MG63 (cell line): ENCODE measurements at places on chromosomes 6 and 20. TPM values are rescaled to one million over a fixed set of nuclear protein-coding genes. Genes with fewer than 3 reads are reported as not detected.

Gene DEFB110
- total RNA-seq, result not detected in 2 replicates

DNA sequence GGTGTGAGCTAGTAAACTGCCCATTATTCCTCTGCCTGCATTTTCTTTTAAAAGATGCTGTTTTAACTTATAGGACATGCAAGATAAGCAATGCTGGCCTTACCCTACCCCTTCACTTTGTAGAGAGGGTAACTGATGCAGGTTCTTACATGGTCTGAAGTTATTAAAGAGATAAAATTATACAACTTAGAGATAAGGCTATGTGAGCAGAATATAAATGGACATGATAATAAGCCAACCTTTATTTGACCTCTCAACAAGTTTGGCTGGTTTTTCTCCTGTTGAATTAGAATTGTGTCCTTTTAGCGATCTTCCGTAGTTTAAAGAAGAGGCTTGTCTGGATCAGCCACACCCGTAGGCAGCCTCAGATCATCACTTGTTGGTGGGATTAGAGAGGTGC, 377.0 kb downstream of the BTBD3 start:
- DNase-seq, result no peak

Gene TREML2
- total RNA-seq, result not detected in 2 replicates

- no peak for DNase-seq
Measured at GRCh38 chr6:42010185-42010891, 40.0 kb upstream of the TAF8 start.

Gene SLCO4A1
- 10.7 and 23.0 TPM in 2 replicates for total RNA-seq

Gene OPN5
- not detected in 2 replicates for total RNA-seq

GRCh38 chr20:61633004-61633403, 380.9 kb downstream of the CDH4 start:
- DNase-seq, result no peak

- no peak for DNase-seq
Measured at GRCh38 chr6:27078734-27079357, 168.7 kb upstream of the PRSS16 start.

DNA sequence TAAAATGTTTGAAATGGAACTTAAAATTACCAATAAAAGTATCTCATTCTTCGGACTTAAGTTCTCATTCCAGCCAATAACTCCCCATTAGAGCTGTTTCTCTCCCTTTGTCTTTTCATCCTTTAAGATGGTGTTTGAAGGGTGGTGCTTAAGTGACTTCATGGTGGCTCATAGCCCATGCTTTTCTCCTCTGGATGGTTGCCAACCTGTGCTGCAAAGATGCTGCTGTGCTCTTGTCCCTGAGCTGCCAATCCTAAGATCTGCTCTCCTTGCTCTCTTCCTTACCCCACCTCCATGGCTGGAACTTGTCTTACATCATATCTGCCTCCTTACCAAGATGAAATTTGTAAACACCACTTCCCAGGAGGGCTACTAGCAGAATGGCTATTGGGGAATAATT, 31.6 kb upstream of the PNRC1 start:
- DNase-seq, result no peak

DNA sequence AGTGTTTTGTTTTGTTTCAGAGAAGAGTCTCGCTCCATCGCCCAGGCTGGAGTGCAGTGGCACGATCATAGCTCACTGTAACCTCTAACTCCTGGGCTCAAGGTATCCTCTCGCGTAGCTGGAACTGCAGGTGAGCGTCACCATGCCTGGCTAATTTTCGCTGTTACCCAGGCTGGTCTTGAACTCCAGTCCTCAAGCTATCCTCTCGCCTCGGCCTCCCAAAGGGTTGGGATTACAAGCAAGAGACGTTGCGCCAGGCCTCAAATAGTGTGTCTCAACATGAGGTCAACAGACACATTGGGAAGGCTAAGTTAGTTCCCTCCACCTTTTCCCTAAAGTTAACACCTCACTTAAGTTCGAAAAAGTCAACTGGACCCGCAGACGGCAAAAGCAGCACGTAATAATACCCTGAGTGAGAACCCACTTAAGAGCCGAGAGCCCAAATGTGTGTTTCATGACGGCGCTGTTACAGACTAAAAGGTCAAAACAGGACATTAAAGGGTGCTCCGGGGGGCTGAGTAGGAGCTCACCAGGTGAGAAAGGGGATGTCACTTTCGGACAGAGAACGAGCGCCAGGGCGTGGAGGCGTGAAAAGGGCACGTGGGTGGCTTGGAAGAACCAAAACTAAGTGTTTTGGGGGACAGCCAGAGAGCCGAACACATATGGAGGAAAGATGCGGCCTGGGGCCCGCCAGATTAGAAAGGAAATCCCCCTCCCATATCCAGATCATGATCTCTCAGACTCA, 499 bp downstream of the TTI1 start:
- no peak for DNase-seq

GRCh38 chr6:39053854-39054576, 5.4 kb downstream of the GLP1R start:
- DNase-seq, result no peak

- DNase-seq, result no peak
Measured at GRCh38 chr6:14286634-14287428, 169.3 kb downstream of the CD83 start.

Gene EYA2
- 27.0 and 37.0 TPM in 2 replicates for total RNA-seq

Gene PTCHD4
- not detected in 2 replicates for total RNA-seq

- DNase-seq, result no peak
Measured at GRCh38 chr20:16367948-16368560, 205.2 kb downstream of the KIF16B start.

Gene SPTLC3
- total RNA-seq, result 18.4 and 28.7 TPM in 2 replicates

DNA sequence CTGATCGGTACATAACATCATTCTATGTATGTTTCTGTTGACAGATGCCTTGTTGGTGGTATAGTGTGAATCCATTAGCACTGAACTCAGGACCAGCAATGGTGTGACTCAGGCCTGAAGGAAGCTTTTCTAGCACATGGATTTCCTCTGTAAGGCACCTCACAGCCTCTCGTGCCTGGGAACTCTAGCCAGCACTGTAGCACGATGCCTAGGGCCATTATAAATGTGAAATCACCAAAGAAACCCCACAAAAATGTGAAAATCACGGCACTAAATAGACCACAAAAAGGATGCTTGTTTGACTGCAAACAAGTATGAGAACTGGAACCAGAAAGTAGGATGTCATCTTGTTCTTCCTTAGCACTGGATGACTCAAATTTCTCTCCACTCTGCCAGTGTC, 63.7 kb upstream of the NKX2-2 start:
- DNase-seq, result no peak

DNA sequence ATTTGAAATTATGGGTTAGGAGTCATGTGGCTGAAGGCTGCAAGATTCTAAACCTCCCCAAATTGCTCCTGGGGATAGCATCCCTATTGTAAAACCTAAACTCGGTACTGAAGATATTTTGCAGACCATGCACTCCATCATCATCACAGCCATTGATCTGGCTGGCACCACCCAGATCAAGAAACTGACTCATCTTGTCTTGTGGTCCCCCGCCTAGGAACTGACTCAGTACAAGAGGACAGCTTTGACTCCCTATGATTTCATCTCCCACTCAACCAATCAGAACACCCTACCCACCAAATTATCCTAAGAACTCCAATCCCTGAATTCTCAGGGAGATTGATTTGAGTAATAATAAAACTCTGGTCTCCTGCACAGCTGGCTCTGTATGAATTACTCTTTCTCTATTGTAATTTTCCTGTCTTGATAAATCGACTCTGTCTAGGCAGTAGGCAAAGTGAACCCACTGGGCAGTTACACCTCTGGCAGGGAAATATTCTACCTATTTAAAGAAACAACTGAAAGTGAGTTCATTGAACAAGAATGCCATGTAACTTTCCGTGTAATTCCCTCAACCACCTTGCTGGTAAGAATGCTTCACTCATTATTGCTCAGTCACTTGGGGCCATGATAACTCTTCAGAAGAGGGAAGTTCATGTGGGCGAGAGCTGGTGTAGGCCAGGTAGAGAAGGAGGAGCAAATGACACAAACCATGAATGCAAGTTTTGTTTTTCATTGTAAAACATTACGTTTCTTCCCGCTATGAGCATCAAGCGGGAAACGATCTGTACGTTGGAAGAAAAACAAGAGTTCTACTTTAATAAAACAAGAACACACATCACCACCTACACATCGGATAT, 602.9 kb upstream of the ARID1B start:
- DNase-seq, result no peak

Gene NRSN1
- total RNA-seq, result not detected in 2 replicates

Gene MYCT1
- total RNA-seq, result not detected in 2 replicates

Gene SDCBP2
- 4.9 TPM in 1 of 2 replicates, not detected in the other for total RNA-seq

DNA sequence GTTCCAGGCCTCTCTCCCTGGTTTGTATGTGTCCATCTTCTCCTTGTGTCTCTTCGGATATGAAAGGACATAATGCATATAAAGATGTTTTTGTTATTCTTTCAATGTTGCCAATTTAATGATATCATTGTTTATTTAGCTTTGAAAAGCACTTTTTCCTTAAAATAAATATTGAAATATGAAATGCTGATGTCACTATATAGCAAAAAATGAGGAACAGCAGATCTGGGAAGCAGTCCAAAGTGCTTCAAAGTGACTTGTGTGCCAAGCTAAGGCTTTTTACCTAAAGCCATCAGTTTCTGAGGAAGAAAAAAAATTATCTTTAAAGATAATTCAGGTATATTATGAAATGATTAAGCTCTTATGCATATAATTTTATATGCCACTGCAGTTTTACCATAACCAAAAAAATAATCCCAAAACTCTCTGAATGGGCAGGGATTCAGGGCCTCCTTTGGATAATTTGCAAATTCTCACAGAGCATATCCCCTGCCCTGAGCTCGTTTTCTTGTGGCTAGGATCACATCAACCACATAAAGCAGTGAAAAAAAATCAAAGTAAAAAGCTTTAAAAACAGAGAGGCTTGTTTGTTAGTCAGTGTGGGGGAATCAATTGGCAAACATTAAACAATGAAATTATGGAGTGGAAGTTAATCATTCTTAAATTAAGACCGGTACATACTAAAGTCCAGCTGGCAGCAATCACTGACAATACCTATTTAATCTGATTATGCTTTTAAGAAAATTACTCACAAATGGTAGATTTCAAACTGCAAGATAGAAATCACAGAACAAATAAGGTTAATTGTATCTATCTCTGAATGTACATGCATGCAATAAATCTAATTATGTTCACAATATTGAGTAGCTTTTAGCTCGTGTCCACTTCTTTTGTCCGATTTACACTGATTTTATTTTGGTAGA, 1027.9 kb upstream of the ADGRB3 start:
- peak; percentile 28 for DNase-seq

DNA sequence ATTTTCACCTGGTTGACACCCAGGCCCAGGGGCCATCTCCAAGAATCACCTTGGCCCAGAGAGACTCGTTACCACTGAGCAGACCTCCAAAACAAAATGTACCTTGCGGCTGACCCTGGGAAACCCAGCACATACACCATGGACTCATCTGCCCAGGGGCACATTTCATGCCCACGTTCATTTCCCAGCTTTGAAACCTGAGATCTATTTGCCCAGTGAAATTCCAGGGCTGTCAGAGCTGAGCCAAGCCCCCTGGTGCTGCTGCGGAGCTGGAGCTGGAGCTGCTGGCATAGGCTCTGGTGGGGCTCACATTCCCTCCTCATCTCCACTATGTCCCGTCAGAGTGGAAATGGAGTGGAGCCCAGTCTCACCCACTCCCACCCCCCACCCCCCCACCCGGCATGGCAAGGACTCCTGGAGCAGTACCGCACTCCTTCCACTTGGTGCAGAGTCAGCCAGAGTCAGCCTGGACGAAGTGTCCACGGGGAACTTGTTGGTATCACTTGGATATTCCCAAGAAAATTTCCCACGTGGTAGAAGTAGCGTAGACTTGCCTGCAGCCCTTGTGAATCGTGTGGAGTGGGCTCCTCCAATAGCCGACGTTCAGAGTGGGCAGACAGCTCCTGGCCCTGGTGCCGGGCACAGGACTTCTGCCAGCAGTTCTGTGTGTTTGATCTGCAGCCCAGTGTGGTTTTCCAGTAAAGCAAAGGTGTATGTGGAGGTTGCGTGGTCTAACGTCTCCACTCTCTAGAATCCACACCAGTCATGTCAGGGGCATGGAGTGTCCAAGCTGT, 18.1 kb upstream of the OSER1 start:
- no peak for DNase-seq

DNA sequence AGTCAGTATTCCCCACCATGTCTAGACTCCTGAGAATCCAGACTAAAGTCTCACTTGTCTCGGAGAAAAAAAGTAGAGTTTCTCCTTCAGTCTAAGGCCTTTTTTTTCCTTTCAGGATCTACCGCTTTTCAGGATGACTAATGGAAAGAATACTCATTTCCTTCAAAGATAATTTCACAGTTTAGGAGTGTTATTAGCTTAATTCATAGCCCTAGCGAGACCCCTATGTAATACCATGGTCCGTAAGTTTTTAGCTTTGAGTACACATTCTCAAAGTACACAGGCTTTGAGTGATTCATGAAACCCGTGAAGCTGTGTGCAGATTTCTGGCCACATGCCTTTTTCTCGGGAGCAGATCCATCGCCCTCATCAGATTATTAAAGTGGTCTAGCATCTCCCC, 133.1 kb downstream of the SOX4 start:
- no peak for DNase-seq

DNA sequence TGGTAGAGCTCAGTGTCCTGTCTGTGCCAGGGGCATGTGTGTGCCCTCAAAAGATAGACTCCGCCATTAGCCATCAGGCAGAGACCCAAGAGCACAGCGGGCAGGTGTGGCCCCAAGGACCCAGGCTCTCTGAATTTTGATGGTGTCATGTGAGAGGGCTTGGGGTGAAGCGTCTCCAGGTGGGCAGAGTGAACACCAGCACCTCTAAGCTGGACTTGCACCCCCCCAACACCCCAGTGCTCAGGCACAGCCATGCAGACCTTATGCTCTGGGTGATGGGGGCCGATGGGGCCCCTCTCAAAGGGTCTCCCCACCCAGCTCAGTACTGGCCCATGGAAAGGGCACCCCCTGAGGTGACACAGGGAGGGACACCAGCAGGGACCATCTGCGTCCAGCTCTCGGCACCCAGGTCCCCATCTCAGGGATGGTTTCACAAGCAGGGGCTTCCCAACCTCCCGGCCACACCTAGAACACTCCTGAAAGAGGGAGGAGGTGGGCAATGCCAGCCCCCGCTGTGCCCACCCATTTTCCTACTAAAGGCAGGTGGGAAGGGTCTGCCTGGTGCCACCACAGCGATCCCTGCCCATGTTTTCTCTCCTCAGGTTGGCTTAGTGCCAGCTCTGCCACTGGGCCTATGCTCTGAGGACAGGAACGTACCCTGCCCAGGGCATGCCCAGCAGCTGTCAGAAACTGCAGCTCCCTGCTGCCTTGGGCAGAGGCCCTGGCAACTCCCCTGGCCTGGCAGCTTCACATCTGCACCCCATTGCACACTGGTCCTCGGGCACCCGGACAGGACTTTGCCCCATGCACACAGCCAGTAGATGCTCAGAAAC, 3.5 kb downstream of the CST7 start:
- DNase-seq, result no peak

GRCh38 chr20:46108435-46108841, 9.7 kb upstream of the CD40 start:
- DNase-seq, result no peak

DNA sequence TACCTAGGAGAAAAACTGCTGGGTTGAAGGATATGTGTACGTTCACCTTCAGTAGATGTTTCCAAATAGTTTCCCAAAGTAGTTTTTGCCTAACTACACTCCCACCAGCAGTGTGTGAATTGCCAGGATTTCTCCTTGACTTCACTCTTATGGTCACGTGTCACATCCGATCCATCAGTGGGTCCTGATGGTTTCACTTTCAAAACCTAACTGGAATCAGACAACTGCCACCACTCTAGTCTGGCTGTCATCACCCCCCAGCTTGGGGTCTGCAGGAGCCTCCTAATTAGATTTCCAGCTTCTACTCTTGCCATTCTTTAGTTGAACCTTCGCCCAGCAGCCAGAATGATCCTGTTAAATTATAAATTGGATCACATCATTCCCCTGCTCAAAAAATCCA, 8.5 kb upstream of the SLC12A5 start:
- no peak for DNase-seq

GRCh38 chr6:40075056-40075590, 140.9 kb upstream of the MOCS1 start:
- no peak for DNase-seq
